Suprapubic skin (tissue), 4 donors: ENCODE measurements at places on chromosomes 2 and 18.

DNA sequence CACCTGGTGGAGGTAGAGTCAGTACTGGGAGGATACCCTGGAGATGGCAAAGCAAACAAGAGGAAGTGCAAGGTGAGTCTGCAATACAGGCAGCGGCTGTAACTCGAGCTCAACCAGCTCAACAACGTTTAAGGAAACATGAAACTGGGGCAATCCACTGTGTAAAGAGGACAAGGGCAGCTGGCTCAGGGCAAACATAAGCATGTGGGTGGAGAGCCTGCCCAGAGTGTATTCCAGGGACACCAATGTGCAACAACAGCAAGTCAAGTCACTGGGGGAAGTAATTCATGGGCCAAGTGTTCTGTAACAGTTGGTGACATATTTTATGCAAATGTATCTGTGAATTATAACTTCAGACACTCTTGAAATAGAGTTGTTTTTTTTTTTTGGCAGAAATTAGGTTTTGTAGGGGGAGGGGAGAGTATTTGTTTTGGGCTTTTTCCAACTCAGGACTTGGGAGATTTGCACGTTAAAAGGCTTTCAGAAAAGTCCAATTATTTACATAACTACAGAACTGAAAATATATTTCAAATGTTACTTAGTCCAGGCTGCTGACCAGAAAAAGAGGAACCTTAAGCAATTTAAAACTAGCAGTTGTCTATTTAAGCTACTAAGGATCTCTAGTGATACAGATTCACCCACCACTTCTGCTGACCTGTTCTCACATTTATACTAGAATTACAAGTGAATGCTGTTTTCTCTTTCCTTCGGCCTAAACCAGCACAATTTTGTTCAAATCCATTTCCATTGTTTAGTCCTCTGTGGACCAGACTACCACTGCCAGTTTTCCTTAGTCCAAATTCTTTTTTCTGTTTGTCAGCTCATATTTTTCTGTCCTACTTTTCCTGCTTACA, 18.6 kb downstream of the NRXN1 start:
- DNase-seq: no peak

DNA sequence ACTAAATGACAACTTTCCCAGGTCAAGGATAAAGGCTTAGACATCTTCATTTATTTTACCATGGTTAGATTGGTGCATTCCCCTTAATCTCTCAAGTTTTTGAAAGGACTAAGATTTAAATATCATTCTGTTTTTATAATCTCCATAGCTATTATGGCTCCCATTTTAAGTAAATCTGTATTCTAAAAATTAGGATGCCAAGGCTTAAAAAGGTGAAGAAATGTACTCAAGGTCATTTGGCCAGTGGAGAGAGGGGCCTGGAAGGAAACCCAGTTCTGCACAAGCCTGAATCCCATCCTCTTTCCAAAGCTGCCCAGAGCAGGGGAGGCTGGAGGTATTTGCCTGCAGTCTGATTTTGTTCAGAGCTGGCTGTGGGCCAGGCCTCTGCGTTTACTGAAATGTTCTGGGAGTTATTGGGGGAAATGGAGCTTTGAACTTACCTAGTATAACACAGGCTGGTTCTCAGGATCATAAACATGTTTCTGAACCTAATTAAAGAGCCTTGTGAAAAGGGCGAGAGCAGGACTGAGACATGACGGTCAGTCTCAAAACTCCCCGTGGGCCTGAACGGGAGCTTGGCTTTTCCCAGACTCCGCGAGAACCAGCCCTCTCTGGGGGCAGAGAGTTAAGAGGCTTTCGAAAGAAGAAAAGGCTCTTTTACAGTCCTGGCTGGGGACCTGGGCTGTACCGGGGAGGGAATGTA, 85.6 kb downstream of the DDX1 start:
- no peak for DNase-seq

GRCh38 chr2:97935719-97936161, 60.0 kb downstream of the TMEM131 start:
- no peak for DNase-seq

- DNase-seq: no peak
Measured at GRCh38 chr2:116340690-116341089, 1473.8 kb upstream of the DDX18 start.

- DNase-seq: no peak
Measured at GRCh38 chr18:56702946-56703345, 51.8 kb downstream of the WDR7 start.

DNA sequence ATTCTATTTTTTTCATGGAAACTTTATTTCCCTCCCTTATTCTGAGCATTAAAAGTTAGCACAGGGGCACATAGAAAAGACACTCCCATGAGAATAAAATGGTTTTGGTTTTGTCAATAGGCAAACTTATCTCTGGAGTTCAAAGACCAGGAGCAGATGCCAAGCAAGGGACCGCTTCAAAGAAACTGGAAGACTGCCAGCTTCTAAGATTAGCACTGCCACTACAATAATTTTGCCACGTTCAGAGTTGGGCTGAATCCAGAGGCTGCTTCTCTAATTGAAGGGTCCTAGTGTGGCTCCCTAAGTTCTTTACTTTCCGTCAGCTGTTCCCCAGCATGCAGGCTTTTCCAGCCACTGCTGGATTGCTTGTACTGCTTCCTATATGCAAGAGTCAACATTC, 681.0 kb upstream of the GCFC2 start:
- DNase-seq: no peak

DNA sequence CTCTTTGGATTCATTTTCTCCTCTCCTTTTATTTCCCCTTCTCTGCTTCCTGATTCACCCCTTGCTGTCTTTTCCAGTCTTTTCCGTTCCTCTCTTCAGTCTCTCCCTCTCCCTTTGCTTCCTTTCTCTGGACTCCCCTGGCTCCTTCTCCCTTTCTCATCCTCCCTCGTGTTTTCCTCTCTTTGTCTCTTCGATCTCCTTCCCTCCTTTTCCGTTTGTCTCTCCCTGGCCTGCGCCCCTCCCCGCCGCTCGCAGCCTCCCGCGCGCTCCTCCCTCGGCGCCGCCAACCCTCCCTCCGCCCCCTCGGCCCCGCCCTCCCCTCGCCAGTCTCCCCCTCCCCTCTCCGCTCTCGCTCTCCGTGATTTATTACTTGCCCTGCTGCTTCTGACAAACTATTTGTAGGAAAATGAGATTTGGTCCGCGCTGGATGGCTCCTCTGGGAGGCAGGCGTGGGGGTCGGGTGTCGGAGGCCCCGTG, 46.0 kb upstream of the PAX8 start:
- DNase-seq: no peak

DNA sequence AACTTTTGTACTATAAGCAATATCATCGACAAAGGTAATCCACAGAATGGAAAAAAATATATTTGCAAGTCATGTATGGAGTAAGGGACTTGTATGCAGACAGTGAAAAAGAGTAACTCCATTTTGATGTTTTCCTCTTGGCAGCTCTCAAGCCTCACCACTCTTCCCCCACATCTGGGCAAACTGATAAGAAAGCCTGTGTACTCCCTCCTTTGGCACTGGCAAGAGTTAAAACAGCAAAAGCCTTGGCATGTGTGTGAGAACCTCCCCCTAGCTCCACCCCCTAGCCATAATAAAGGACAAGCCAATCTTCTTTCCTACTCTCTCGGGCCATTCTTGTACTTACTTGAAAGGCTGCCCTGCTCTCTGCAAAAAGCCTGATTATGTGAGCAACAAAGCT, 335.2 kb downstream of the LRATD1 start:
- DNase-seq: no peak

GRCh38 chr2:61995065-61995464, 89.6 kb downstream of the COMMD1 start:
- no peak for DNase-seq

GRCh38 chr2:16882706-16883105, 217.1 kb upstream of the CYRIA start:
- no peak for DNase-seq

DNA sequence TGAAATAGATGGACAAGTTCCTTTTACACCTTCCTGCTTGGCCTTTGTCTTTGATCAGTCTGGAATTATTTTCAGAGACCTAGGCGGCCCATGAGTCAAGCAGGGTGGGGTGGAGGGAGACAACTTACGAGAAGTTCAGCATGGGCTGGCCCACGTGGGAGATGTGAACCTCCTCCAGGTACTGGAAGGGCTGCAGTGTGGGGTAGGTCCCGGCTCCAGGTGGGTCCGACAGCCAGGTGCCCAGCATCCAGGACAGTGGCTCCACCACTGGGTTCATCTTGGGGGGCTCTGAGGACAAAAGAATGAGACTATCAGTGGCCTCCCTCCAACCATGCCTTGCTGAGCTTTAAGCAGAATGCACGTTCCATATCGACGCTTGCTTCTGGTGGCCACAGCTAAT, 30.8 kb downstream of the THAP4 start:
- DNase-seq: no peak

- no peak for DNase-seq
Measured at GRCh38 chr18:6249170-6249569, 165.5 kb downstream of the L3MBTL4 start.

GRCh38 chr18:79796531-79797405, 970 bp upstream of the KCNG2 start:
- no peak for DNase-seq

GRCh38 chr2:50957896-50958295, 74.0 kb downstream of the NRXN1 start:
- no peak for DNase-seq
